ENCODE measurements at places on chromosomes 1 and 21. TPM values are rescaled to one million over a fixed set of nuclear protein-coding genes. Genes with fewer than 3 reads are reported as not detected.

- no peak for DNase-seq
Observed at GRCh38 chr1:22411589-22411988, 40.1 kb upstream of the ZBTB40 start.

GRCh38 chr1:77506771-77507170 lies 175.7 kb downstream of the ZZZ3 start:
- no peak for DNase-seq

- no peak for DNase-seq
Observed at GRCh38 chr1:42953182-42954180, 5.2 kb downstream of the SLC2A1 start.

DNA sequence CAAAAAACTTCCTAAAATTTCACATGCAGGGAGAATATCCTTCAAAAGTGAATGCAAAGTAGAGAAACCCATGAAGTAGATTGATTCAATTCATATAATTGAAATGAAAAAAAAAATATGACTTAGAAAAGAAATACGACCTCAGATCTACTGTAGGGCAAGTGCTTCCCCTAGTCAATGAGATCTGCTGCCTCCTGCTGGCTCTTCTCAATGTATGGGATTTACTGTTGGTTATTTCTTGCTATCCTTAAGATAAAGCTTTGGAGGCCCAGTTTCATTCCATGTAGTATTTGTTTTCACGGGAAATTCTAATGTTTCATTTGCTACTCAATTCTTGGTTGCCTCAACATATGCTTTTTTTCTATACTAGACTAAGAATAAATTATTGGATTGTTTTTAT lies 46.2 kb downstream of the ZNF648 start:
- DNase-seq: no peak

DNA sequence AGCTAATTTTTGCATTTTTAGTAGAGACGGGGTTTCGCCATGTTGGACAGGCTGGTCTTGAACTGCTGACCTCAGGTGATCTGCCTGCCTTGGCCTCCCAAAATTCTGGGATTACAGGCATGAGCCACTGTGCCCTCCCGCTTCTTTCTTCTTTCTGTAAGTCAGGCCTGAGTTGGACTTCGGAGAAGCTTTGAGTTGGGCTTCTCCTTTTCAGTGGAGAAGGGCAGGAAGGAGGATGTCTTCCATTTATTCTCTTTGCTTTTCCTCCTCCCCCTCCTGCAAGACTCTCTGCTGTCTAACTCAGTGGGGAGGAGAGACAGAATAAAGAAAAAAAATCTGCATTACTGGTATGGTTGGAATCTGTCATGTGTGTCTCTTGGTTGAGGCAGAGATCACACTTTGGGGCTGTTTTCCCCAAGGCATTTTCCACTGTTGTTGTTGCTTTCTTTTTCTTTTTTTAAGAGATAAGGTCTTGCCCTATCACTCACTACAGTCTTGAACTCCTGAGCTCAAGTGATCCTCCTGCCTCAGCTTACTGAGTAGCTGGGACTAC lies 13.2 kb upstream of the DEGS1 start:
- no peak for DNase-seq

GRCh38 chr1:2570332-2570731 lies 14.2 kb downstream of the TNFRSF14 start:
- no peak for DNase-seq

AADACL3 gene
- not detected for total RNA-seq

DNA sequence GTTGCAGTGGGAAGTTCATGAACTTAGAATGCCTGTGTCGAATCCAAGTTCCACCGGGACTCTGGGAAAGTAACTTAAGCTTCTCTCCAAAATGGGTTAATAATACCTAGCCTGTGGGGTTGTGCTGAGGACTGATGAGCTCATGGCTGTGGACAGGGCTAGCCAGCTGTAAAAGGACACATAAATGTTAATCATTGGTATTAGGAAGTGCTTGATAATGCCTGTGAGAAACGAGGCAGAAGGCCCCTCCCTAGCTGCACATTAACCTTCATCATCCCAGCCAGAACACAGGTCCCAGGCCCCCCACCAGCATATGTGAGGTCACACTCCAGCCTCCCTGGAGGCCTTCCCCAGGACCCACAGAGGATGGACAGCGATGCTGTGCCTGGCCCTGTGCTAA lies 789 bp upstream of the GJB4 start:
- DNase-seq: no peak

- DNase-seq: no peak
Observed at GRCh38 chr1:246193537-246193936, 313.5 kb downstream of the SMYD3 start.

DNA sequence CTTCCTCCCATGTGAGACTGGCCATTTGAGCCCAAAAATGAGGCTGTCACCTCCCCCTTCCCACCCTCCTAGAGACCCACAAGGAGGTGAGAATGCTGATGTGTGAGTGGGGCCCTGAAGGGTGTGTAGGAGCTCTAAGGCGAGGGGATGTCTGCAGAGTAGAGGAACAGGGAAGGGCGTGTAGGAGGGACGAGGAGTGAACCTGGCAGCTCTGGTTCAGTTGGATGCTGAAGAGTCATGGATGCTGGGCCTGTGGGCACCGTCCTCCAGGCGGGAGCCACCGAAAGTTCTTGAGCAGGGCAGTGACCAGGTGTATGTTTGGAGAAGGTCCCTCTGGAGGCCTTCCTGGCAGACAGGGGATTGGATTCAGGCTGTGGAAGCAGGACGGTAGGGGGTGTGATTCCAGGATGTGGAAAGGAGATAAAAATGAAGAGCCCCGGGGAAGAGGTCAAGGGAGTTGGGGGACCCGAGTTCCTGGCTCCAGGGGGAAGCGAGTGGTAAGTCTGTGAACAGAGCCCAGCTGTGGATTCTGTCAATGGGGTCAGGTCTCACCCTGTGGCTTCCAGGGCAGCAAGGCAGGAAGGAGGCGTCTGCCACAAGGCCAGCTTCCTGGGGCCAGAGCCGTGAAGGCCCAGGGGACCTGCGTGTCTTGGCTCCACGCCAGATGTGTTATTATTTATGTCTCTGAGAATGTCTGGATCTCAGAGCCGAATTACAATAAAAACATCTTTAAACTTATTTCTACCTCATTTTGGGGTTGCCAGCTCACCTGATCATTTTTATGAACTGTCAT lies 7.9 kb downstream of the SAMD11 start:
- no peak for DNase-seq

GRCh38 chr1:13764588-13765332 lies 64.8 kb downstream of the PRDM2 start:
- DNase-seq: no peak

SPRR2E gene
- total RNA-seq: not detected

DNA sequence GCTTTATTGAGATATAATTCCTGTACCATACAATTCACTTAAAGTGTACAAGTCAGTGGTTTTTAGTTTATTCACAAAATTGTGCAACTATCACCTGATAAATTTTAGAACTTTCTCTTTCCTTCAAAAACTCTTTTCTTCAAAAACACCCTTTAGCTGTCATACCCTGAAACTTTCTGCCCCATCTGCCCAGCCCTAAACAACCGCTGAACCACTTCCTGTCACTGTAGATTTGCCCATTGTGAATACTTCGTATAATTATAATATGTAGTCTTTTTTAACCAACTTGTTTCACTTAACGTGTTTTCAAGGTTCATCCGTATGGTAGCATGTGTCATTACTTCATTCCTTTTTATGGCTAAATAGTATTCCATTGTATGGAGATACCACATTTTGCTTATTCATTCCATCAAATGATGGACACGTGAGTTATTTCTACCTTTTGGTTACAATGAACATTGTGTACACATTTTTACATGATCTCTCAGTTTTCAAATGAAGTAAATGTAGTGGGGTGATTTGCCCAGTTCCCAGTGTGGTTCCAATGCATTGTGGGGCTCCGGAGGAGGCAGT lies 37.9 kb downstream of the WNT4 start:
- DNase-seq: no peak

GRCh38 chr1:36576551-36577110 lies 93.9 kb upstream of the CSF3R start:
- DNase-seq: no peak

DNA sequence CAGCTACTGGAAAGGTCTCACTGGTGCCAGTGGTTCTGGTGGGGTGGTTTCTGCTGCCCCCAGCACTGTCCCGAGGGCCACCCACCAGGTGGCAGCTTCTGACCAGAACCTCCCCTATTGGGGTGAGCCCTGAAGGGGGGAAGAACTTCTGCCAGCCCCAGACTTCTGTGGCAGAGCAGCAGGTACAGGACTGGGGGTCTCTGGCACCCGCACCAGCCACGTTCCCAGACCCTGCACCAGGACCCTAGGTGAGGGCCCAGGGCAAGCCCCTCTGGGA lies 1.6 kb downstream of the PUSL1 start:
- DNase-seq: no peak

DNA sequence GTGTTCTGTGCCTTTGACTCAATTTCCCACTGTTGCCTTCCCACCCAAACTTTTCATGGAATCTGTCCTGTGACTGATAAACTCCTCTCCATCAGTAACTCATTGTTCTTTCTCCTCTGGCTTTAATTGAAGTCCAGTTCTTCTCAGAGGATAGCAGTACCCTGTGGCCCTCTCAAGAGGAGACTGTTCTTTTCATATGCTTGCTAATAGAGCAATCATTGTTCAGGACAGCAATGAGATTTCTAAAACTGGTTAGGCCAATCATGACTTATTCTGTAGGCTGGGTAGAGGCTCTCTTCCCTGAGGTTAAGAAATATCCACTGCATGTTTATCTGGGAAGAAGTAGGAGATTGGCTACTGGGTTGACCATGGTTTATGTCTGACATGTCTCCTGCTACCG lies 98.8 kb downstream of the CHD1L start:
- DNase-seq: no peak

DNA sequence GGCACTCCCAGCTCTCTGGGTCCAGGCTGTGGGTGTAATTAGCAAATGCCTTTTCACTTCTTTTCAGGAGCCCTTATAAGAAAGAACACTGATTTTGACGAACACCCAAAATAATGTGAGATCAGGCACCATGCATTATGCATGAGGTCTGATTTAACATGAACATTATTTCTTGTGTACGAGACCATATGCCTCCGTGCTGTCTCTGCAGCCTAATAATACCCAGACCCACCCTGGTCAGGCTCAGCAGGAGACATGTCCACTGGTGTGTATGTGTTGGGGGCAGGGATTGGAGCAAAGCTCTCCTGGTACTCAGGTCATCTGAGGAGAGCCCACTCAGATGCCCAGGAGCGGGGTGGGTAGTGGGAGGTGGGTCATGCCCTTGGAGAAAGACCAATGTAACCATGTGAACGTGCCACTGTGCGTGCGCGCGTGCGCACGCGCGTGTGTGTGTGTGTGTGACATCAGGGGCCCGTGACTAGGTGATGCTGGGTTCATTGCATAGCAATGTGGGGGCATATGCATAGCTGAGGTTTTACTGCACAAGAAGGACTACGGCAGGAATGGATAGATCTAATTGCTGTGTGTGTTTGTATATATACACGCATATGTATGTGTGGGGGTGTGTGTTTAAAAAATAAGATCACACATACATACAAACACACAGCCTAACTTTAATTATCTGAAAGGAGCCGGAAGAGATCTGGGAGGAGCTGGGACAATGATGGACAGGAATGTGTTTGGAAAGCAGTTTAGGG lies 7.1 kb downstream of the POU3F1 start:
- DNase-seq: no peak

GRCh38 chr1:7639435-7640131 lies 131.5 kb upstream of the VAMP3 start:
- DNase-seq: no peak

DNA sequence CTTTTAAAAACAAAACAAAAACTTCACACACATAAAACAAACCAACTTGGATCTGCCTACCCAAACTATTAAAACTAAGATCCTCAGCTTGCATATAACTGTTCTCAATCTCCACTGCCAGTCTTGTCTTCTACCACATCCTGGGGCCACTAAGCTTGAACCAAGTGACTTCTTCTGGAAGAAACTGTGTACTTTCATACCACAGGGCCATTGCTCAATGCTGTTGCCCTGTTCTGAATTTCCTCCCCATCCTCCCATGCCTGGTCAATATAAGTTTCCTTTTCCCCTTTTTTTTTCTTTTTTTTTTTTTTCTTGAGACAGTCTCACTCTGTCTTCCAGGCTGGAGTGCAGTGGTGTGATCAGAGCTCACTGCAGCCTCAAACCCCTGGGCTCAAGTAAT lies 109.9 kb downstream of the KIAA0319L start:
- DNase-seq: no peak

GRCh38 chr1:87644579-87645190 lies 316.0 kb downstream of the LMO4 start:
- no peak for DNase-seq

CYP4A22 gene
- not detected for total RNA-seq

DNA sequence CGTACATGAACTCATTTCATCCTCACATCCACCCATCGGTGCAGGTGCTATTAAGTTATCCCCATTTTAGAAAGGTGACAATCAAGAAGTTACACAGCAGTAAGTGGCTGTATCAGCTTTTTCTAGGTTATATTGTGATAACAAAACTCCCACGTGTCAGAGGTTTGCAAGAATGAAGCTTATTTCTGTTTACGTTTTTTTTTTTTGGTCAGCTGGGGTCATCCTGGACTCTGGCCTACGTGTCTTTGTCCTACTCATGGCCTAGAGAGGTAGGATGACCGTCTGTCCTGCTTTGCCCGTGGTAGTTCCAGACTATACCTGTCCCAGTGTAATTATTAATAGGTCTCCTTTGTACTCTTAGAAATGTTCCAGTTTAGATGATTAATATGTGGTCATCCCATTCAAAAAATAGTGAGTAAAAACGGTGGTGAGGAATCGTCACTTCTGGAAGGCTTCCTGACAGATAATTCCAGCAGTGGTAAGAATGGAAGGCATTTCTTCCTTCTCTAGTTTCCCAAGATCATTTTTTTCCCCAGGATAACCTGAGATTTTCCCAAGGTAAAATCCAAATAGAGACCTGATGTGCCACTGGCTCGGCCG lies 64.2 kb upstream of the KIF26B start:
- DNase-seq: no peak

DNA sequence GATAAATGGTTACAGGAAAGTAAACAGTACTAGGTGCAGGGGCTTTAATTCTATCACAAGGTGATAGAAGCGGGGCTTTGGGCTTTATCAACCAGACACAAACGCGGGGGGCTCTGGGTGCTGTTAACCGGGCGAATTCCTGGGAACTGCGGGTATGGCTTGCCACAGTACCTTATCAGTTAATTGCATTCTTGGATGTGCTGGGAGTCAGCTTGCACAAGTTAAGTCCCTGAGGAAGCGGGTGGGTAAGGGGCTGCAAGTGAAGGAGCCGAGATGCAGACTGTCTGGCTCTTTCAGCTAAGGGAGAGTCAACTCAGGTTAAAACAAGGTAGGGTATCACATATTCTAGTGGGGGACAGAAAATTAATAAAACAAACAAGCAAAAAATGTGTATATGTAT lies 661 bp downstream of the GBP4 start:
- no peak for DNase-seq

- no peak for DNase-seq
Observed at GRCh38 chr1:229941160-229941559, 125.9 kb upstream of the GALNT2 start.

- DNase-seq: peak; percentile 95
Observed at GRCh38 chr1:222712253-222713090, at the start of the genes AIDA and BROX. Gene AIDA, minus strand, starts transcription at chr1:222712491. Its CDS starts 174 bp downstream, at chr1:222712317. Gene BROX, plus strand, starts transcription at chr1:222712564. Its CDS starts 3,136 bp downstream, at chr1:222715700.

- DNase-seq: no peak
Observed at GRCh38 chr1:7613106-7613850, 157.8 kb upstream of the VAMP3 start.

Data from activated T-cell treated with anti-CD3 and anti-CD28 coated beads, Interleukin-2, amount 50 U/mL, for 4 hours (primary cell).